Endodermal cell (in vitro differentiated cells): ENCODE measurements at places on chromosomes 1 and 21. TPM values are rescaled to one million over a fixed set of nuclear protein-coding genes. Genes with fewer than 3 reads are reported as not detected.

ERICH3 gene
- total RNA-seq, result not detected in 3 replicates

PARS2 gene
- 8.5 and 9.1 TPM in 2 replicates for total RNA-seq

SIPA1L2 gene
- total RNA-seq, result 34.7 to 39.2 TPM (median 38.1 TPM) in 3 replicates

KAZN gene
- 11.2 and 13.9 TPM in 2 replicates for total RNA-seq

TIE1 gene
- 0.40 to 0.95 TPM (median 0.45 TPM) in 3 replicates for total RNA-seq

RIMKLA gene
- total RNA-seq, result 0.73 to 23.4 TPM (median 1.5 TPM) in 3 replicates

C1QC gene
- total RNA-seq, result not detected in 3 replicates

PGLYRP4 gene
- not detected in 3 replicates for total RNA-seq

RASSF5 gene
- total RNA-seq, result 0.26 and 0.27 TPM in 2 replicates

TRIM67 gene
- 0.04 and 0.05 TPM in 2 replicates for total RNA-seq

AGTRAP gene
- total RNA-seq, result 70.0 to 81.9 TPM (median 71.3 TPM) in 3 replicates

GJB5 gene
- 0.35 to 0.46 TPM (median 0.42 TPM) in 3 replicates for total RNA-seq

CLDN19 gene
- total RNA-seq, result 28.3 to 34.3 TPM (median 31.6 TPM) in 3 replicates

ANGPTL1 gene
- total RNA-seq, result not detected in 3 replicates

AK2 gene
- total RNA-seq, result 117 to 277 TPM (median 118 TPM) in 3 replicates

KRTAP12-2 gene
- 1.2 TPM in 1 of 3 replicates, not detected in the others for total RNA-seq

CCDC185 gene
- total RNA-seq, result not detected in 3 replicates

CD1E gene
- total RNA-seq, result not detected in 3 replicates

FCRL1 gene
- total RNA-seq, result not detected in 2 replicates

PEAR1 gene
- 0.53 and 0.81 TPM in 2 replicates for total RNA-seq

HMCN1 gene
- total RNA-seq, result 6.5 and 7.6 TPM in 2 replicates

DCDC2B gene
- not detected in 2 replicates for total RNA-seq

S100A7 gene
- not detected in 2 replicates for total RNA-seq

BCL2L15 gene
- 0.06 TPM in 1 of 3 replicates, not detected in the others for total RNA-seq

ADAMTS5 gene
- 0.31 to 0.48 TPM (median 0.33 TPM) in 3 replicates for total RNA-seq

AGT gene
- not detected in 2 replicates for total RNA-seq

CHIA gene
- not detected in 3 replicates for total RNA-seq

TRAF3IP3 gene
- total RNA-seq, result not detected in 2 replicates

CLCA1 gene
- 0.24 and 0.36 TPM in 2 replicates for total RNA-seq

JAM2 gene
- total RNA-seq, result 1.7 to 4.0 TPM (median 2.0 TPM) in 3 replicates

MANEAL gene
- total RNA-seq, result 2.8 to 9.0 TPM (median 7.0 TPM) in 3 replicates

BMP8A gene
- total RNA-seq, result 0.68 to 0.86 TPM (median 0.75 TPM) in 3 replicates

SFN gene
- 2.6 and 3.1 TPM in 2 replicates for total RNA-seq

RNU1-4 gene
- total RNA-seq, result 2,483 and 2,807 TPM in 2 replicates

TCHHL1 gene
- total RNA-seq, result not detected in 3 replicates

GBP6 gene
- not detected in 2 replicates for total RNA-seq

TNNI3K gene
- 1.1 to 1.6 TPM (median 1.5 TPM) in 3 replicates for total RNA-seq

UBE2U gene
- total RNA-seq, result not detected in 2 replicates

NR1I3 gene
- total RNA-seq, result not detected in 3 replicates

PDZK1 gene
- 47.6 to 51.8 TPM (median 49.7 TPM) in 3 replicates for total RNA-seq

CR1L gene
- 1.4 and 1.9 TPM in 2 replicates for total RNA-seq

FRRS1 gene
- 9.9 and 10.1 TPM in 2 replicates for total RNA-seq

ADCY10 gene
- 0.13 and 0.18 TPM in 2 replicates for total RNA-seq

LDLRAD1 gene
- total RNA-seq, result not detected in 3 replicates

RORC gene
- total RNA-seq, result not detected in 2 replicates

PADI2 gene
- total RNA-seq, result 2.0 TPM in 2 replicates

ZSWIM5 gene
- 8.8 to 11.1 TPM (median 9.6 TPM) in 3 replicates for total RNA-seq

CXADR gene
- 60.5 to 81.2 TPM (median 70.8 TPM) in 3 replicates for total RNA-seq

SLC25A44 gene
- 8.3 to 24.8 TPM (median 20.9 TPM) in 3 replicates for total RNA-seq

NBPF15 gene
- 49.3 and 60.2 TPM in 2 replicates for total RNA-seq

MIXL1 gene
- 15.6 to 44.5 TPM (median 16.8 TPM) in 3 replicates for total RNA-seq

ARHGEF11 gene
- 51.9 and 56.5 TPM in 2 replicates for total RNA-seq

SIK1 gene
- total RNA-seq, result 3.5 to 13.5 TPM (median 3.8 TPM) in 3 replicates

RAB13 gene
- total RNA-seq, result 80.3 and 83.2 TPM in 2 replicates

ADAMTS4 gene
- total RNA-seq, result 3.4 to 9.6 TPM (median 8.2 TPM) in 3 replicates
